CD4-positive, alpha-beta T cell treated with Interleukin-4 for 4 hours (primary cell): ENCODE measurements at places on chromosomes 4 and X.

GRCh38 chrX:10529344-10529743 lies 91.0 kb downstream of the MID1 start:
- no peak for DNase-seq

DNA sequence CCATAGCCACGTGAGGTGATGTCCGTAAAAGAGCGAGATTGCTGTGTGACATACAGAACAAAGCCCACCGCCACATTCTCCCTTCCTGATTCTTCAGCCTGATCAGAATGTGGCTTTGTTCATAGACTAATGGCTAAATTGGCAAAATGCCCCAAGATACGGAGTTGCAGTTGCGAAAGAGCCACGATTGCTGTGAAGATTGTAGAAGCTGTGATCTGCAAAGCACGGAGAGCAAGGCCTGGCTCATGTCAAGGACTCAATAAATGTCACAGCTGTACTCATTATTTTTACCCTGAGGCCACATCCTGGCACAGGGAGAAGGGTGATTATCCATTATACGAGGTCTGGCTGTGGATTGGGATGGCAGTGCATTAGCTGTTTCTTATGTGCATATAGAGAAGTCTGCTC lies 34.2 kb downstream of the ARSD start:
- DNase-seq, result no peak

GRCh38 chr4:177010418-177010817 lies 217.7 kb upstream of the VEGFC start:
- DNase-seq, result no peak

DNA sequence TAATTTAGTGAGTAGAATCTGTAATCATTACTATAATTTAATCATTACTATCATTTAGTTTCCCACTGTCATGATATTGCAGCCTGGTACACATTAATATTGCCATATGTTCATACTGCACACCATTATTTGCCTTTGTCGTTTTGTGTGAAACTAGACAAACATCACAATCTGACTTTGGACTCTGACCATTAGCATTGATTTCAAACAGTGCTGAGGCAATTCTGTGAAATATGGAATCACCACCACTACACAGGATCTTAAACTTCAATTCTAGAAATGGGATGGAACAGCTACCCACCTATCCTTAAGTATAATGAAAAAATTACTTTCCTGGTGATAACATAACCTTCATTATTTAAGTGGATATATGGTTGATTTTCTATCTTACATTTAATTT lies 98.3 kb downstream of the SORBS2 start:
- DNase-seq, result no peak

GRCh38 chr4:151313306-151314009 lies 11.9 kb downstream of the SH3D19 start:
- DNase-seq, result no peak

- no peak for DNase-seq
Measured at GRCh38 chr4:129377131-129377845, 281.3 kb downstream of the C4orf33 start.

- DNase-seq, result no peak
Measured at GRCh38 chr4:41822325-41822724, 73.8 kb upstream of the PHOX2B start.

DNA sequence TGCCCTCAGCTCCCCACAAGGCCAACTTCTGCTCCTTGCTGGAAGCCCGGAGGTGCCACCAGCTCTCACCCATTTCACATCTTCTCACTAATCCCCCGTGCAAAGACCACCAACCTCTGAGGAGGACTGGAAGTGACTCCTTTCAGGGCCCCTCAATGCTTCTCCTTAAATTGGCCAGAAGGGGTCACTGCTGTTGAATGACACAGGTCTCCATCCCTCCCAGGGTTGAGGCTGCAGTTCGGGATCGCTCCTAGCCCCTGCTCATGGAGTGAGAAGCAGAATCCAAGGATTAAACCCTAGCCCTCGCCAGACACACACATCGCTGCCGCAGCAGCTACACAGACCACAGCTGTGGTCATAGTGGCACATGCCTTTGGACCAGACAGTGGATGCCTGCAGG lies 279.5 kb upstream of the TAPT1 start:
- DNase-seq, result no peak

- DNase-seq, result no peak
Measured at GRCh38 chr4:144350706-144351105, 210.2 kb upstream of the GYPA start.

DNA sequence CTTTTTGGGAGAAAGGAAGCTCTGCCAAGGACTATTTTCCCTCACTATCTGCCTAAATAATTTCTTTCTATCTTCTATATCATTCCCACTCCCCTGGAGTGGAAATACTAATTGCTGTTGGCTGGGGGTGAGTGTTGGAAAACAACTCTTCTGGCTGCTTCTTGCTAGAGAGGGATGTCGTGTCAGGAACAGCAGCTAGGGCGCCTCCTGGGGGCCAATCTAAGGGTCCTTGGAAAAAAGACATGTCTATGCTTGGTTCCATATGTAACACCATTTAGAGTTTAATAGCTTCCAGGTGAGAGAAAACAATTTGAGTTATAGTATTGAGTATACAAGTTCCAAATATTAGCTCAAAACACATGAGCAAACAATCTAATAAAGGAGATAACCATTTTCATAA lies 111.3 kb downstream of the MAGEE1 start:
- DNase-seq, result no peak

GRCh38 chr4:140943486-140944198 lies 187.5 kb upstream of the TBC1D9 start:
- DNase-seq, result no peak
